Stomach (tissue), 19 donors: ENCODE measurements at places on chromosomes 7 and 10. TPM values are rescaled to one million over a fixed set of nuclear protein-coding genes. Genes with fewer than 3 reads are reported as not detected.

The LRIT1 gene
- polyA plus RNA-seq = not detected

The PHF14 gene
- 23.4 TPM for polyA plus RNA-seq

The CPA4 gene
- polyA plus RNA-seq = 0.90 TPM

The CTAGE4 gene
- 2.0 TPM for polyA plus RNA-seq

The NRCAM gene
- 1.6 TPM for polyA plus RNA-seq

The SKIDA1 gene
- 0.15 TPM for polyA plus RNA-seq
